ENCODE measurements at places on chromosomes 5 and 9. TPM values are rescaled to one million over a fixed set of nuclear protein-coding genes. Genes with fewer than 3 reads are reported as not detected.

Gene SAXO1
- not detected for total RNA-seq

- no peaks in the 10 kb centered on the region for H3K4me1 ChIP-seq
- no peaks in the 10 kb centered on the region for H3K36me3 ChIP-seq
- H3K27ac ChIP-seq, result no peak overlapping the region
- DNase-seq, result no peak
- no peaks in the 10 kb centered on the region for H3K27me3 ChIP-seq
These were observed 57.5 kb downstream of the PSAT1 start for GRCh38 chr9:78354324-78354973.

DNA sequence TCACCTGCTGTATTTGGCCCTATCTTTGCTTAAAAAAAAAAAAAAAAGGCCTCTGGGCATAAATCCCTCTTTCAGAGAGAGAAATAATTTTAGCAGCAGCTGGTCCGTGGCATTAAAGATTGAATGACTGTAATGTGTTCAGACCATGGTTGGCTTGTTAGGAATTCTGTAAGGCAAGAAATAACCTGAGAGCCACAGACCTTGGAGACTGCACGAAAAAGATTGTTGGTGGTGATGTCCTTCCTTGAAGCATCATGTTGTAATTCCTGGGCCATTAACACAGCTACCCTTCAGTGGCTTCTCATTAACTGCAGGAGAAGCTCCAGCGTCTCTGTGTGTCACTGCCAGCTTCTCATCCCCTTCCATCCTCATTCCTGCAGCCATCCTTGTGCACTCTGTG, 79.0 kb downstream of the SGCD start:
- no peak for DNase-seq
- no peaks in the 10 kb centered on the region for H3K4me1 ChIP-seq
- H3K4me3 ChIP-seq, result no peak overlapping the region
- no peak overlapping the region for H3K27ac ChIP-seq
- H3K36me3 ChIP-seq, result no peaks in the 10 kb centered on the region

- peak; percentile 7 for DNase-seq
- no peak overlapping the region for H3K4me3 ChIP-seq
- H3K27me3 ChIP-seq, result no peaks in the 10 kb centered on the region
- no peak overlapping the region for H3K27ac ChIP-seq
- H3K4me1 ChIP-seq, result no peaks in the 10 kb centered on the region
These were observed 43.8 kb downstream of the SLC38A9 start for GRCh38 chr5:55668356-55668755.

DNA sequence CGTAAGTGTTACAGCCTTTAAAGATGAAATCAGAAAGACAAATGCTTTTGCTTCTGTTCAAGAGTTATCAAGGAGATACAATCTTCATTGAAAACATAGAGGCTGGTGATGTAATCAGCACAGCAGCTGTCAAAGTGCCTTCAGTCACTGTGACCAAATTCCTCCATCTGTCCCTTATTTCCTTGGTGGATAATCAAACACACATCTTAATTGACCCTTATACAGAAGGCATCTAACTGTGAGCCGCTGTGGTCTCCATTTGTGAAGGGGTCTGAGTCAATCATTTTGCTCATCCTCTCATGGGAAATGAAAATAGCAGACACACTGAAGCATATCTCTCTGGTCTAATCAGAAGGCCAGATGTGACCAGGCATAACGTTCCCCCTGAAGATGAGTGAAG, 130.1 kb upstream of the TLR4 start:
- no peaks in the 10 kb centered on the region for H3K36me3 ChIP-seq
- no peak overlapping the region for H3K4me3 ChIP-seq
- no peaks in the 10 kb centered on the region for H3K27me3 ChIP-seq
- no peak overlapping the region for H3K27ac ChIP-seq
- H3K4me1 ChIP-seq, result no peaks in the 10 kb centered on the region
- DNase-seq, result no peak

DNA sequence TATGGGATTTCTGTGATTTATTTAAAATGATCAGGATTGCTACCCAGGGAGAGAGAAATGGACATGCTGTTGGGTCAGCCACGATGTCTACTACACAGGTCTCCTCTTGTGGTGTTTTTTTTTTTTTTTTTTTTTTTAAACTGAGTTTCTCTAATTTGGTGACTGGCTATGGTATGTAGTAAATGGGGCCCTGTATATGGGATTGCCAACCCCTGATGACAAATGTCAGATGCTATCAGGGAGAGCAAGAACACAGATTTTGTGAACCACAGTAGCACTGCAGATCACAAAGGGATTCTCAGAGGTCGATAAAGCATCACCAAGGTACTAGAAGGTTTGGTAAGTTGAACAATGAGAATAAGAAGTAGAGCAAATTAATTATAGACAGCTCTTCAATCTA, 16.5 kb upstream of the TNFAIP8 start:
- H3K27ac ChIP-seq, result no peak overlapping the region
- DNase-seq, result no peak
- no peaks in the 10 kb centered on the region for H3K36me3 ChIP-seq
- H3K4me1 ChIP-seq, result peaks cover 42% of the 10 kb centered on the region
- H3K4me3 ChIP-seq, result no peak overlapping the region
- H3K27me3 ChIP-seq, result no peaks in the 10 kb centered on the region
